ENCODE measurements at places on chromosomes 16 and 17.

GRCh38 chr17:67053438-67054000 is 9.2 kb downstream of the CACNG1 start:
- DNase-seq = no peak

GRCh38 chr17:6427279-6427781 is 7.6 kb downstream of the AIPL1 start:
- DNase-seq = no peak

- no peak for DNase-seq
These were observed 165.2 kb downstream of the WWOX start for GRCh38 chr16:78264642-78265041.

GRCh38 chr16:17743578-17743977 is 272.8 kb upstream of the XYLT1 start:
- no peak for DNase-seq

GRCh38 chr17:58338454-58338840 is 9.9 kb upstream of the TSPOAP1 start:
- DNase-seq = no peak

- DNase-seq = no peak
These were observed 349.6 kb downstream of the KIF2B start for GRCh38 chr17:54172096-54172984.

- no peak for DNase-seq
These were observed 90.6 kb upstream of the CDH5 start for GRCh38 chr16:66275775-66276428.

- DNase-seq = no peak
These were observed 23.9 kb upstream of the HEATR6 start for GRCh38 chr17:60102632-60103096.

DNA sequence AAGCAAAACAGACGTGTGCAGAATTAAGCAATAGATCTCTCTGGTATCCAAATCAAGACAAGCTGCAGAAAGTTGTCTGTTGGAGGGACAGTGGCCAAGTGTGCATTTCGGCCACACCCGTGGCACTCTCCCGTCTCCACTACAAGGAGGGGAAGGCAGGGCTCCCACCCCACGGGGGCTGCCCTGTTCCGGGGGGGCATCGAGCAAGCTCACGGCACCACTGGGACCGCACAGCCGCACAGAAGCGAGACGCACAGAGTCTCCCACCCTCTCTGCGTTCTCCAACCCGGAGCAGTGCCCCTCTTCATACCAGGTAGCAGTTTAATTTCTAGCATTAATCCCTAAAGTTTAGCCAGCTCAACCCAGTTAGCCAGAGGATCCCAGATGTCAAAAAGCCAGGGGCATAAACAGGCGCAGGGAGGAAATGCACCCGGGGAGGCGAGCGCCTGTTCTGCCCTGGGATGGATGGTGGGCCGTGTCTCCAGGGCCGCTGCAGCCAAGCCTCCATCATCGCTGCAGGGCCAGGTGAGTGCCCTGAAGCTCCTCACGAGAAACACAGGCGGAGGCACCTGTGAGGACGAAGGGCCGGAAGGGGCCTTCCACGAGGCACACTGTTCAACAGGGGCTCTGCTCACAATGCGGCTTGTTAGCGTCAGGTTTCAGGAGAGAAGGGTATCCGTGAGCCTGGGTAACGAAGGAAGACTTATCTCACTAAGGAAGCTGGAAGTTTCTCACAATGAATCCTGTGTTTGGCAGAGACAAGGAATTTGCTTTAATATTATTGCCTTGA is 42.1 kb upstream of the METRNL start:
- DNase-seq = no peak

DNA sequence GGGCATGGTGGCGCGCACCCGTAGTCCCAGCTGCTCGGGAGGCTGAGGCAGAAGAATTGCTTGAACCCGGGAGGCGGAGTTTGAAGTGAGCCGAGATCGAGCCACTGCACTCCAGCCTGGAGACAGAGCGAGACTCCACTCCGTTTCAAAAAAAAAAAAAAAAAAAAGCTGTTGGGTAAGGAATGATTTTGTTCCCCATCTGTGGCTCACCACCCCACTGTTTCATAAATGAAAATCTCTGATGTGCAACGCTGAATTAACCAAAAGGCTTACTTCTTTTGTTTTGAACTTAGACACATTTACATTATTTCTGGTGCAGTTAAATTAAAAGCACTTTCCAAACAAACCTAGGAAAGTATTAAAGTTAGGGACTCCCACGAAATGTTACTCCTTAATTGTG is 1.2 kb upstream of the METTL9 start:
- no peak for DNase-seq

DNA sequence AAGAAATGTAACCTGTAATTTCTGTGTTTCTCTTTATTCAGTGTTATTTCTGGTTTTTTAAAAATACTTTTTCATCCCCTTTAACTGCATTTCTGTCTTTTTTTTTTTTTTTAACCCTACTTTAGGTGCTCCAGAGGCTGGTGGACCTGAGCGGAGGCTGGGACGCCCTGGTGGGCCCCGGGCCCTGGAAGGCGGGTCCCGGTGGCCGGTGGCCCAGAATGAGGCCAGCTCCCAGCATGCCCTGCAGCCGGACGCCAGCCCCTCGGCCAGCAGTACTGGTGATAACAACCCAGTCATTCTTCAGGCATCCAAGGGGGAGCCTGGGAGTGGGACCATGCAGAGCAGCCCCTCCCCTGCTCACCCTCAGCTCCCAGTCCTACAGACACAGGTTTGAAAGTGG is 1.5 kb downstream of the SRCAP start:
- no peak for DNase-seq

DNA sequence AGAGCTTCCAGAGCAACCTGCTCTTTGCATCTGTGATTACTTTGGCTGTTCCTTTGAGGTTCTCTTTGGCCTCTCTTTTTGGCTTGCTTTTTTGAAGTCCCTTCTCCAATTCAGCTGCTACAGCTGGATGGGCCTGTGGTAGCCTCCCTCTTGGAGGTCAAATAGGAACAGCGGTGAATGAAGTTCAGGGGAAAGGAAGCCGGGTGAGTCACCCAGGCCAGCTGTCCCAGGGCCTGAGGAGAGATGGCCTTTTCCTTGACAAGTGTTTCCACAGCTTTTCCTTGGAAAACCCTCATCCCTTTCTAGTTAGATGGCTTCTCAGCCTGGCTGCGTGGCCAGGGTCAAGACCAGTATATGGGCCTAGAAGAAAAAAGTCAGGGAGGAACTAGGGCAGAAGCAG is 103.1 kb downstream of the STX8 start:
- DNase-seq = no peak

DNA sequence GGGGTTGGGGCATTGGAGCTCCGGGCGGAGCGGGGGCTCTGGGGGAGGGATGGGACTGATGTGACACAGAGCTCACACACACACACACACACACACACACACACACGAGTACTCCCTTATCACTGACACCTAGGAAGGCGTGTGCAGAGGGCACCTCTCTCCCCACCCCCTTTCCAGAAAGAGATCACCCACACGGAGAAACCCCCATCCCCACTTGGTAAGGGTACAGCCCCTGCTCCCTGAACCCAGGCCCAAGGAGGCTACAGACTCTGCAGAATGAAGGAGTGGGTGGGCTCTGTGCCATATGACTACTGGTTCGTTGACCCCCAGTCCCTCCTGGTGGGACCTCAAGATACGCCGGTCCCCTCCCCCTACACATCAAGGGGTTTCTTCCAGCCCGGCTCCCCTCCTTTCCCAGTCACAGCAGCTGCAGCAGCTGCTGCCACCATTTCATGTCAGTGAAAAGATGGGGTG is 8.7 kb upstream of the ARHGAP23 start:
- DNase-seq = no peak

DNA sequence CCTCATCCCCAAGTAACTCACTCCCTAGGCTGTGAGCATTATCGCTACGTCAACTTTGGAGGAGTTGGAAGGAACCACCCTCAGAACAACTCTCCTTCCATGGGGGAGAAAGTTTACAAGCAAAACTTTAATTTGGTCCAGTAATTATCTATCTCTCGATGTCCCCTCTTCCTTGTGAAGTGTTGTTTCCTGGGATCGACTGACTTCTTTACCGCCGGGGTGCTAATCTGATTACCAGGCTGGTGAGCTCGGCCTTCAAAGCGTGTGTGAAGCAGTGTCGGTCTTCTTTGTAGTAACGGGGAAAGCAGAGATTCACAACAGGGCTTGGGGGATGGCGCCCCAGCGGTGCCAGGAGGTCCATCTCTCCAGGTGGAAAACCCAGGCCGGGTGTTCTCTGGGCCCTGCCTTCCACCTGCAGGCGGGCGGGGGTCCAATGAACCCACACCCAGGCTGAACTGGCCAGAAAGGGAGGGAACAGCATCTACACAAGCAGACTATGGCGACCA is 14.5 kb upstream of the FOXF1 start:
- no peak for DNase-seq

DNA sequence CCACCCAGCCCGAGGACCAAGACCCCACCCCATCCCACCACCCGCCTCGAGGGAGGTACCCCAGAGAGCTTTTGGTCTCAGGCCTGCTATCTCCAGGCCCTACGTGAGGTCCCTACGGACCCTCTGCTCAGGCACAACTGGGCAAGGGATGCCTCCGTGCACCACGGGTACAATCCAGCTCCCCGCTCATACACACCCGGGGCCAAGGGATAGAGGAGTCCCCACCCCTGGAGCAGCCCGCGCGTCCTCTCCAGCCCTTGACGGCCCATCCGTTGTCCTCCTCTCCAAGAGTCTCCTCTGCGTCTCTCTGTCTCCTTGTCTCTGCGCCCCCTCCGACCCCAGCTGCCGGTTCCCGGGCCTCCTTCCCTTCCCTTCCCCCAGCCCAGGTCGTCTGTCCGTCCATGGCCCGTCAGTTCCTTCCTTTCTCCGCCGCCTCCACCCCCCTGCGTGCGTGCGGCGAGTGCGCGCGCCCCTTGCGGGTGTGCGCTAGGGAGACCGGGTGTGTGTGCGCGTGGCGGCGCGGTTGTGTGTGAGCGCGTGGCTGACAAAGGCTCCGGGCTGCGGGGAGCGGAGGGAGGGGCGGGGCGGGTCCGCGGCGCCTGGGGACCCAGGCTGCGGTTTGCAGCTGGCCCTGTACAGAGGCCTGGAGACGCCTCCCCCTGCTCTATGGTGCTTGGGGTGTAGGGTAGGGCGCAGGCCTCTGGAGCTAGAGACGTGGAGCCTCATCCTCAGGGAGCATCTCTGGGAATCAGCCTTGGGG is 930 bp downstream of the SPNS2 start:
- DNase-seq = no peak

GRCh38 chr17:50221864-50222545 is 20.6 kb upstream of the COL1A1 start:
- DNase-seq = no peak

GRCh38 chr17:61065263-61065773 is 334.3 kb upstream of the TBX2 start:
- DNase-seq = no peak

- DNase-seq = no peak
These were observed 8.9 kb downstream of the EME1 start for GRCh38 chr17:50381920-50382319.

- no peak for DNase-seq
These were observed 82.5 kb downstream of the C17orf67 start for GRCh38 chr17:56751145-56751738.

DNA sequence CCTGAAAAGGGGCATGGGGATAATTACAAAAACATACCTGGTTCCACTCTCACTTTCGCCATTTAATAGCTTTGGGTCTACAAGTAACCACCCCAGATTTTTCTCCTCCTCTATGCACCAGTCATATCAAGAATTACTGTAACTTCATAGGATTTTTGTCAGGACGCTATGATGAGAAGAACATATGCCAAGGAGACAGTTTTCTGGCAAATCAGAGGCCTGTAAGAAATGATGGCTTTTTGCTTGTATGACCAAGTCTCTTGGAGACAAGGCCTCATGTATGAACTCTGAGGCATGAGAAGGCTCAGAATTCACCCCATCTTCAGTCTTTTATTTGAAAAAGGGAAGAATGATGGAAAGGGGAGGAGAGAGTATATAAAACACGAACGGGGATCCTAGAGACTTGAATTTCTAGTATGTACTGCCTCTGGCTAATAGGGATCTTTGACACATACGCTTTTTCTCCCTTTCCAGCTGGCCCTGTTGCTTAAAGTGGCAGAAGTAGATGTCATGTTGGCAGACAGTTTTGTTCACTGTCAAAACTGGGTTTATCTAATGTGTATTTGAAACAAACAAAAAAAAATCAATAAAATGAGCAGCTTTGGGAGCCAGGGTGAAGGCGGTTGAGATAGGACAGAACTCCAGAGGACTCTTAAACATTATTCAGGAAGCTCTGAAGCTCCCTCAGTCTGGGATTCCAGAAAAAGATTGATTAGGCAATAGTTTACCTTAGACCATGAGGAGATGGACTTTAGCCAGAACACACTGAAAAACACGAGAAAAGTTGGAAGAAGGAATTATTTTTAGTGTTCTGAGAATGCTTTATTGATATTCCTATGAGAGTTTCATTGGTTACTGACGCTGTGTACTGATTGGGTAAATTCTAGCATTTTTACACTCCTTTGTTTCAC is 656.6 kb downstream of the WWOX start:
- no peak for DNase-seq

- no peak for DNase-seq
These were observed 4.0 kb upstream of the ABCA10 start for GRCh38 chr17:69232650-69233049.

- no peak for DNase-seq
These were observed 5.4 kb upstream of the GJD3 start for GRCh38 chr17:40369923-40370322.

DNA sequence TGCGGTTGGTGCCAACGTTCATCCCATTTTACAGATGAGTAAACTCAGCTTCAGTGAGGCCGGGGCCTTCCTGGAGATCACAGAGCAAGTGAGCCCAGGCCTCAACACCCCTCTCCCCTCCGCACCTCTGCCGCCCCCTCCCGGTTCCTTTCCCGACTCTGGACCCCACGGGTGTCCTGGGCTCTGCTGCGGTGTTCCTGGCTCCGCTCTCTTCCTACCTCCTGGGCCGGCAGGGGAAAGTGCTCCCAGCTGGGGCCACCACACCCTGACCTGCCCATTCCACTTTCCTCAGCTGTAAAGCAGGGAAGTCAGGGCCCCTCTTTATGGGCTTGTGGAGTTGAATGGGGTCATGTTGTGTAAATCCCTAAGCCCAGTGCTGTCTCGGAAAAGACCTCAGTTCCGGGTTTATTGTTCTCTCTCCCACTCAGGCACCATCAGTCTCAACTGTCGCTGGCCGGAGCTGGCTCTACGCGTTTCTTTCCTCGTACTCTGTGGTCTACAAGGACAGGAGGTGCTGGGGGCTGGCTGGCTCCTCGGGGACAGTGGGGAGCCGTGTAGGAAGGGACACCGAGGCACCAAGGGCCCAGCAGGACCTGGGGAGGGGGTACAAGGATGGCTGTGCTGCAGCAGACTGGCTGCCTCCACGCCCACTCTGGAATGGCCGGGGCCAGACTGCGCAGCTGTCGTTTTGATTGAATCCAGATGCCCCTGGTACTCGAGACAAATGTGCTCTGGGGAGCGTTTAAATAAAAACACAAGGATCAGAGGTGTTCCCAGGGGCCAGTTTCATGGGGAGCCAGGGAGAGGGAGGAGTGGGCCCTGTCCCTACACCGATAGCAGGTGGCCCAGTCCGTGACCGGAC is 21.7 kb upstream of the ACSF3 start:
- DNase-seq = no peak

DNA sequence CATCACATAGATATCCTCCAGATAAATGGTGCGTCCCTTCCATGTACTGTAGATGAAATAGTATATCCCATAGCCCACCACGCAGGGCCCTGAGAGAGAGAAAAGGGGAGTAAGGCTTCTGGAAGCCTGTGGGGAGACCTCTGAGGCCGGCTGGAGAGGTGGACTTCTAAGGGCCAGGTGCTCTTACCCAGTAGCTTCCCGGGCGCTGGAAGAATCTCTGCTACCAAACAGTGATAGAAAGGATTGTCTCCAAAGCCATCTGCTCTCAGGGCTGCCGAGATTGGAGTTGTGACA is 718 bp downstream of the SAT2 start:
- no peak for DNase-seq
